Fibroblast of skin of right quadriceps (primary cell): ENCODE measurements at places on chromosomes 3 and 15.
A peak's percentile ranks its signal among the peaks of the same experiment; 100 is the strongest.

- no peak for DNase-seq
Observed at GRCh38 chr3:127404221-127405009, 116.6 kb upstream of the PRR20G start.

GRCh38 chr15:77860071-77860691, 217.3 kb downstream of the TBC1D2B start:
- DNase-seq, result no peak

- DNase-seq, result peak; percentile 14
Observed at GRCh38 chr3:126961191-126961790, 21.6 kb upstream of the PLXNA1 start.

DNA sequence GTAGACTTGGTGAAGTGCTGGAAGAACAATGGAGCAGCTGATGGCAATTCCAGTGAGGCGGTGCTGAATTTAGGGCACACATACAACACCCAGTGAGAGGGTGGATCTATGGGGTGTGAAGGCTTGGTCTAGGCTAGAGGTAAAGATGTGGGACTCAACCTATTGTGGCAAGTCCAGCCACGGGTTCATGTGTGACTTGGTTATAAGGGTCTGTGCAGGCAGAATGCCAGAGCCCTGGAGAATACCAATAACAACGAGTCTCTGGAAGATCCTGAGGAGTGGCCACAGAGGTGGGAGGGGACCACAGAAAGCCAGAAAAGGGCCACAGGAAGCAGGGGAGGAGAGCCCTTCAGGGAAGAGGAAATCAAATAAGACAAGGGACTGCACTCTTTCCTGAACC, 55.0 kb downstream of the VGLL4 start:
- DNase-seq, result no peak

DNA sequence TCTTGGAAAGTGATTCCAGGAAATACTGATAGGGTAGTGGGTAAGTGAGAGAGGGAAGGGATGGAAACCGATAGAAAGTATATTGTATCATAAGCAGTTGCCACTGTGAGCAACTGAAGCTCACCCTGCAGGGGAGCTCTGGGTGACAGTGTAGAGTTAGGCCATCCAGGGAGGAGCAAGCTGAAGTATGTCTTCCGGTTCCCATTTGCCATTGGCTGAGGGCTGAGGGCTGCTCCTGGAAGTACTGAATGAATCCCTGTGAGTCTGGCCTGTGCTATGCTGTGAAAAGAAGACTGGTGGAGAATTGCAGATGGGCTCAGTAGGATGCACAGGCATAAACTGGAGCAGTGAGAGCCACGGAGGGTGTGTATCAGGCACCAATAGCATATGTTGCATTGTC, 348.3 kb downstream of the MFSD1 start:
- DNase-seq, result no peak
